ENCODE measurements at places on chromosomes 16 and 17.

DNA sequence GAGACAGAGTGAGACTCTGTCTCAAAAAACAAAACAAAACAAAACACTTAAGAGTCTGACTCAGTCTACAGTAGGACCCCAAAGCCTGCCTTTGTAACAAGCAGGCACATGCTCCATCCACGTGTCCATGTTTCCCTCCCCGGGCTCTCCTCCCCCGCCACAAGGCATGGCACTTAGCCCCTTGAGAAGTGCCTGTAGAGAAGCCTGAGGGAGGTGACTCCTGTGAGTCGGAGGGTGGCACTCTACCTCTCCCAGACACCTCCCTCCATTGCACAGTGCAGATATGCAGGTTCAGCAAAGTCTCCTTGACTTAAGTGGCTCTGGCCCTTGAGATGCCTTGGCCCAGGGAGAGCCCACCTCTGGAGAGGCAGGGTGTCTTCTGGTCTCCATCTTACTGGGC lies 6.8 kb downstream of the FHOD1 start:
- no peak for DNase-seq

- DNase-seq, result no peak
These were observed 5.1 kb downstream of the CCL18 start for GRCh38 chr17:36069136-36069535.

- DNase-seq, result no peak
These were observed 2.6 kb downstream of the SNX29 start for GRCh38 chr16:11979013-11979672.

DNA sequence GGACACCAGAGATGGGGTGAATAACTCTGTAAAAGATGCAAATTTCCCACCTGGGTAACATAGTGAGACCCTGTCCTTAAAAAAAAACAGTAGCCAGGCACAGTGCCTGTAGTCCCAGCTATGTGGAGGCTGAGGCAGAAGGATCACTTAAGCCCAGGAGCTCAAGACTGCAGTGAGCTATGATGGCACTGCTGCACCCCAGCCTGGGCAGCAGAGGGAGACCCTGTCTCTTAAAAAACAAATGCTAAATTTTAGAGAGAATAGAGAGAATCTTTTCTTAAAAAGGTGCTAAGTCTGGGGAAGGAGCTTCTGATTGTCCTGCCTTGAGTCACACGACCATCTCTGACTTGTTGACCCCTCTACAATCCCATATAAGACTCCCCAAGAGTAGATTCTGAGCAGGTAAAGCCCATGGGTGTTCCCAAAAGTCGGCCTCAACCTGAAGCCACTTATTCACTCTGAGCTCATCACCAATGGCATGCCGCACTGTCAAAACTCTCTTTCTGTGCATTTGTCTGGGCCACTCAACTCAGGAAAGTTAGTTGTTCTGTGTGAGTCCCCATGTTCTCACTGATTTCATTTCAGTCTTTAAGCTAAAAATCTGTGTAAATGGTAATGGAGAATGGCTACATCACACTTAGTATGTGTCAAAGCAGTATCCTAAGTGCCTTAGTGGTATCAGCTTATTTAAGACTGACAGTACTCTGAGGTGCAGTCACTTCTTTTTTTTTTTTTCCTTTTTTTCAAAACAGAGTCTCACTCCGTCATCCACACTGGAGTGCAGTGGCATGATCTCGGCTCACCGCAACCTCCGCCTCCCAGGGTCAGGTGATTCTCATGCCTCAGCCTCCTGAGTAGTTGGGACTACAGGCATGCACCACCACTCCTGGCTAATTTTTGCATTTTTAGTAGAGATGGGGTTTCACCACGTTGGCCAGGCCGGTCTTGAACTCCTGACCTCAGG lies 41.6 kb downstream of the PRKCB start:
- DNase-seq, result no peak

DNA sequence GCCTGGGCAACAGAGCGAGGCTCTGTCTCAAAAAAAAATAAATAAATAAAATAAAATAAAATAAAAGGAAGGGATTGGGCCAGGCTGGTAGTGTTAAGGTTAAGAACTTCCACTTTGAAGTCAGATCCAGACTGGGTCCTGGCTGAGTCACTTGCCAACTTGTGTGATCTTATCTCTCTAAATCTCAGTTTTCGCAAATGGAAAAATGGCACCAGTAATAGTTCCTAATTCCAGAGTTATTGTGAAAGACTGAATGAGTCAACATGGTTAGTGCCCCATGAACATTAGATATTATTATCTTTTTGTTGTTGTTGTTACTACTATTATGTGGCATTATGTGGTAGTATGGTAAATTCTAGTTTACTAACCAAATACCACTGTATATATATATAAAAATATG lies 188.0 kb upstream of the AXIN2 start:
- no peak for DNase-seq

DNA sequence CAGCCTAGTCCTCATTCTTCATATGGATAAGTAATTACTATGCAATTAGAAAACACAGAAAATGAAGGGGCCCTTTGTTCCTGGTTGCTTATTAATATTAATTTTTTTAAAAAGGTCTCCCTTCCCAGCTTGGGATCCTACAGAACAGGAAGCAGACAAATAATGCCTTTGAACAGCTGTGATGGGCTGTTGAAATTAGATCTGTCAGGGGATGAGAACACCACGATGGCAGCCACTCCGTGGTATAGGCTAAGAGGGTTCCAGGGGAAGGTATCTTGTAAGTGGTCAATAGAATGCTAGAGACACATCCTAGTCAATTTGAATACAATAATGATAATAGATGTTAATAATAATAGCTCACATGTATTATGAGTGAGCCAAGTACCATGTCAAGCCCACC lies 83.1 kb downstream of the CCDC182 start:
- DNase-seq, result no peak

- DNase-seq, result no peak
These were observed 476 bp upstream of the LPCAT2 start for GRCh38 chr16:55508271-55508921.

DNA sequence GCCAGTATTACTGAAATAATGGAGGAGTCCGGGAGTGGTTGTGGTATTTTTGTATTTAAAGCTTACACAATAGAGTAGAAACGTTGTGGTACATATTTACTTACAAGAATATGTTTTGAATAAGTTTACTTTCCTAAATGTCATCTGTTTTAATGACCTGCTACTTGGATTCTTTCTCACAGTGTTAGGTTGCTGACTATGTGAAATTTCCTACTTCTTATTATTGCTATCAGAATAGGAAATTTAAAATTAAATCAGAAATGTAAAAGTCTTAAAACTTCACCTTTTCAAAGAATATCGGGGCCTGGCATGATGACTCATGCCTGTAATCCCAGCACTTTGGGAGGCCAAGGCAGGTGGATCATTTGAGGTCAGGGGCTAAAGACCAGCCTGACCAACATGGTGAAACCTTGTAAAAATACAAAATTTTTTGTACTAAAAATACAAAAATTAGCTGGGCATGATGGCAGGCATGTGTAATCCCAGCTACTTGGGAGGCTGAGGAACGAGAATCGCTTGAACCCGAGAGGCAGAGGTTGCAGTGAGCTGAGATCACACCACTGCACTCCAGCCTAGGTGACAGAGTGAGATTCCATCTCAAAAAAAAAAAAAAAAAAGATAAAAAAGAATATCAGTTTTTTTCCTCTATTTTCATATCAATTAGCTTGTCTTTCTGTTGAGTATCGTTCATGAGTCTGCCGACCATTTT lies 77.8 kb downstream of the VMP1 start:
- DNase-seq, result no peak

DNA sequence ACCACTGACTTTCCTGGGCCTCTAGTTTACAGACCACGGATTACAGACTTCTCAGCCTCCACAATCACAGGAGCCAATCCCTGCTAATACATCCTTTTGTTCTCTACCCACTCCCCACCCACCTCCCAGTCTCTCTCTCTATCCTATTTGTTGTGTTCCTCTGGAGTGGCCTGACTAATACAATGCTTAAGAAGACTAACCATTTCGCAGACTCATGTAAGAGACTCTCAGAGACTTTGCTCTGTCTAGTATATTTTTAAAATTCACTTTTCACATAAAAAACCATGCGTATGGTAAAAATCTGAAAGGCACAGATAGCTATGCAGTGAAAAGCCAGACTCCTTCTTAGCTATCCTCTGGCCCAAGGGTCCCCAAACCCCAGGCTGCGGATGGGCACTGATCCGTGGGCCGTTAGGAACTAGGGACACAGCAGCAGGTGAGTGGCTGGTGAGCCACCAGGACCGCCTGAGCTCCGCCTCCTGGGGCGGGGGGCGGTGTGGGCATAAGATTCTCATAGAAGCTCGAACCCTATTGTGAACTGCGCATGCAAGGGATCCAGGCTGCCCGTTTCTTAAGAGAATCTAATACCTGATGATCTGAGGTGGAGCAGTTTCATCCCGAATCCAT lies 7.6 kb downstream of the PIK3R6 start:
- no peak for DNase-seq

GRCh38 chr16:8957063-8957397 lies 6.7 kb downstream of the USP7 start:
- no peak for DNase-seq

DNA sequence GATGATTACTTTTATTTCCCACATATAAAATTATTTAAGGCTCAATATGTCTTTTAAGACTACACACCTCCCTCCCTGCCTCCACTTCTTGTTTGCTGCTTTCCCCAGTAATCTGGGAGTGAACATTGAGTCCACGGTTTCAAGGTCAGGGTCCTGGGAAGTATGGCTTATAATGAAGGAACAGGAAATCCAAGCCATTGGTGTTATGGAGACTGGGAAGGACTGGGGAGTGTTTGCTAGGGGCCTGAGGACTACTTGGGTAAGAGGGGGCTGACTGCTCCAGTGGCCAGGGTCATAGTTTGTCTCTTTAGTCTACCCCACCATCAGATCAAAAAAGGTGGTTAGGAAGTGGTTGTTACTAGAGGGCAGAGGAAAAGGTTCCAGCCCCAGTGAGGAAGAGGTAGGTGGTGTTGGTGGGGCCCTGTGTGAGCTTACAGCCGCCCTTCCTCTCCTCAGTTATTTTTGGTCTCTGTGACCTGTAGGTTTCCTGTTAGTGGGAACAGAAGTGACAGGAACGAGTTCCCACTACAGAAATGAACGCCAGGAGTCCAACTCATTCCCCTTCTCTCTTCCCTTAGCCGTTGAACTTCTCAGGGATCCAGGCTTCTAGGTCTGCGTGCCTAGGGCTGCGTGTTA lies 742 bp upstream of the SLC16A13 start:
- DNase-seq, result no peak

- no peak for DNase-seq
These were observed 20.7 kb upstream of the IL21R start for GRCh38 chr16:27381236-27381635.

DNA sequence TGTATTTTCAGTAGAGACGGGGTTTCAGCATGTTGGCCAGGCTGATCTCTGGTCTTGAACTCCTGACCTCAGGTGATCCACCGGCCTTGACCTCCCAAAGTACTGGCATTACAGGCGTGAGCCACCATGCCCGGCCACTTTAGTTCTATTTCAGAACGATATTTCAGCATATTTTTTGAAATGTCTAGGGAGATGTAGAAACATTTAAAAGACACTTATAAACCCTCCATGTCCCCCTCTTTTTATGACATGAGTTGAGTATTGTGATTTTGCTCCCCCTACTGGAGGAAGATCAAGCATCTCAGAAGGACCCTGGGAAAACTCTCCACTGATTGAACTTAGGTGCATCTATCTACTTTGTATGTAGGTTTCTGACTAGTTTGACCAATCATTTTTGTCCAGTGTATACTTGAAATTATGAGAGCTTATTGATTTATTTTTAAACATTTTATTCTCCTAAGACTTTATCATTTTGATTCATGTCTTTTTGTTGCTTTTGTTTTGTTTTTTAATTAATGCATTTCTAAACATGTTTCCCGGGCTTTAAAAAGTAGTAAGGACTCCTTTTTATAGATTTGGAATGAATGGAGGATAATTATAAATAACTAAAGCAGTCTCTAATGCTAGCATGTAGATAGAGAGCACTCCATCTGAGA lies 105.1 kb downstream of the CHD9 start:
- DNase-seq, result peak; percentile 29

- DNase-seq, result no peak
These were observed 56.0 kb upstream of the SMURF2 start for GRCh38 chr17:64718058-64718457.

- no peak for DNase-seq
These were observed 5.4 kb upstream of the RNF222 start for GRCh38 chr17:8402921-8403536.

DNA sequence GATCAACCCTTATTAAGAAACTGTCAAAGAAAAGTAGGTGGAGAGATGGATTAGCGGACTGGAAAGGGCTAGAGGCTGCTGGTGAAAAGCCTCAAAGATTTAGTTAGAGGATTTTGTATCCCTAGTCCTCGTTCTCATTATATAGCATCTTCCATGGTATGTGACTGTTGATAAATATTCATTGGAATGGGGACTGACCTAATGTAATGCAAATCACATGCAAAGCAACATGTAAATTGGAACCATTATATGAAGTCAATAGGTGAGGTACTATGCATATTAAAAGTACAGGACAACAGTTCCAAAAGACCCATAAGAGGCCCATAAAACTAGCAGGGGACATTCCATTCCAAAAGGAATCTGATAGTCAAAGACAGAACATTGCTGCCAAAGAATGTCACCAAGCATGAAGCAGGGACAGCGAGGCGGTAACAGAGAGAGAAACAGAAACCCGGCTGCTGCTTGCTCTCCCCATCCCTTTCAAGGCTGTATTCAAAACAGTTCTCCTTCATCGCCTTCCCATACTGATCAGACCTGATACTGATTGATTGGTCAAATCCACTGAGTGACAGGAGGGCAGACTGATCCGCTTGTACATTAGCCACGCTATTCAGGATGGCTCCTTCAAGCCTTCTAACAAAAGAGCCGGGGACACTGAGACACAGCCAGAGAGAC lies 44.5 kb downstream of the SOX9 start:
- no peak for DNase-seq

GRCh38 chr17:4163951-4164350 lies 21.0 kb downstream of the CYB5D2 start:
- DNase-seq, result no peak

GRCh38 chr16:15587152-15587825 lies 55.7 kb downstream of the MARF1 start:
- no peak for DNase-seq

DNA sequence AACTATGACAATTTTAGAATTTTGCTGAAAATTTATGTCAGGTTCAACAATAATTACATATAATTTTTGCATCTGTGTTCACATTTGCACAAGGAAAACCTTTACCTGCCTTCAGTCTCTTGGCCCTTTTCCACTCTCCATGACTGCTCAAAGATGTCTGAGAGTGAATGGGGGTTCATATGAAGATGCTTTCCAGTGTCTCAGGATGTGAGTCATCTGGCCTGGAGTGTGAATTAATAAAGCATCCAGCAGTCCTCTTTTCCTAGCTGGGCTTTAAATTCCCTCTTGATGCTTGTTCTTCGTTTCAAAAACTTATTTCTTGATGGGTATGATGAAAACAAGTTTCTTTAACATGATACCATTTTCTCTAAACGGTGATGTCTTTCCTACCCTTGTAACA lies 99.9 kb downstream of the CDK5R1 start:
- DNase-seq, result no peak

Data from amniotic stem cell (primary cell).